ENCODE measurements at places on chromosomes 13 and 19.

GRCh38 chr13:44715287-44716230, 139.4 kb upstream of the TSC22D1 start:
- DNase-seq: no peak

DNA sequence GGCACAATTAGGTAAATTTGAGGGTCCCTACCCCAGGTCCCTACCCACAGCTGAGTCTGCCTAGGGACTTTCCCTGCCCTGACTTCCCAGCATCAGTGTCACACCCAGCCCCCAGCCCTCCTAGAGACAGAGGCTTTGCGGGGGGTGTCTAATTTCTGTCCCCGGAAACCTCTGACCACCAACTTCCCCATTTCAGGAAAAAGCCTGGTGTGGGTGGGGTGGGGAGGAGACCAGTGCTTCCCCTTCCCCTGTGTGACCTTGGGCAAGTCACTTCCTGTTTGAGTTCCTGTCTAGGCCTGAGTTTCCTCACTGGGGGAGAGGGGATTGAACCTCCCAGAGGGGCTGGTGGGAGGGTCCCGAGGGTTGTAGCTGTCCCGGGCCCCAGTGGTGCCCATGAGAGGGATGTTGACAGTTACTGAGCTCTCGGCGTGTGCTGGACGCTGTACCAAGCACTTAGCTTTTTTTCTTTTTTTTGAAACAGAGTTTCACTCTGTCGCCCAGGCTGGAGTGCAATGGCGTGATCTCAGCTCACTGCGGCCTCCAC, 7.9 kb downstream of the VASP start:
- peak; percentile 82 for DNase-seq

DNA sequence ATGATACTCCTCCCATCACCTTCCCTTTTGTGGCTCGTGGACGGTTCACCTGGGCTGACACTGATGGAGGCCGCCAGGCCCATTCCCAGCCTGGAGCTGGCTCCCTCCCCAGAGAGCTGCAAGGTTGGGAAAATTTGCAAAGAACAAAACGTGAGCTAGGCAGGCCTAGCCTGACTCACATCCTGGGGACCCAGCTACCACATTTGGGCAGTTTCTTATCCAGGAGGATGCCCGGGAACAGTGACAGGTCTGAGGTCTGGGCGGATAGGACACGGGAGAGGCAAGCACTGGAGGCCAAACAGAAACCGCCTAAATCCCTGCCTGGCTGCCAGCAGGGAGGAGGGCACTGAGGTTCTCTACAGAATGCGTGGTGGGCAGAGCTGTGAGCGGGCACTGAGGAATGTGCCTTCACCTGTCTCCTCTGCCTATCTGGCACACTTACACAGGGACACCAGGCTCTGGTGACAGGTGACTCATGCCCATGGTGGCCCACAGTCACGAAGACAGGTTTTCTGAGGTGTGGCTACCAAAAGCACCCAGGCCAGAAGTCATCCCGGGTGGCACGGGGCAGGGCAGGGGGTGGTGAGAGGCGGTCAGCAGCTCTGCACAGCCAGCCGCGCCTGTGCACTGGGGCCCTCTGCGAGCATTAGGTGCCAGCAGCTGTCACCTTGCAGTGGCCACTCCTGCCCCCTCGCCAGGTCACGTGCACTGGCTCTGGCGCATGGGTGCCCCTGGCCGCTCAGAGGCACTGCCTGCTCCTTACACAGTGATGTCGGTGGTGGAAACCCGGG, 23.2 kb downstream of the SH3GL1 start:
- DNase-seq: no peak

- peak; percentile 66 for DNase-seq
Measured at GRCh38 chr13:79393564-79394249, 12.3 kb downstream of the RBM26 start.

- no peak for DNase-seq
Measured at GRCh38 chr13:91544723-91545122, 146.3 kb downstream of the GPC5 start.

Measured in CD4-positive, alpha-beta T cell treated with Interferon gamma for 1 hour (primary cell).